ENCODE measurements at places on chromosomes 3 and 15.

DNA sequence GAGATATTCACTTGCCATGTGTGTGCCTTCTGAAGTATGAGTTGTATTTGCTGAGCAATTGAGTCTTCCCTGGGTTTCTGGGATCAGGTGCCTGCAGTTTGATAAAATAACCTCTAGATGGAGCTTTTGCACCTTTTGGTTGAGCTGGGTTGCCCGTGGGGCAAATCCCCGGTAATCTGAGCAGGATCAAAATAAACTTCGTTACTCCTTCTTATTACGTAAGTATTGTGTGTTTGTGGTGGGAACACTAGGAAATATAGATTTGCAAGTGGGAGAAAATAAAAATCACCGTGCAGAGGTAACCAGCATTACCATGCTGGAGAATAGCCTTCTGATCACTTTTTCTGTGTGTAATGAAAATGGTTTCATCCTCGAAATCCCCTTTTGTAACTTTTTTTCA is 277.4 kb upstream of the NR2E3 start:
- no peak for DNase-seq

- no peak for DNase-seq
Observed at GRCh38 chr3:111803123-111803593, 55.9 kb upstream of the PHLDB2 start.

DNA sequence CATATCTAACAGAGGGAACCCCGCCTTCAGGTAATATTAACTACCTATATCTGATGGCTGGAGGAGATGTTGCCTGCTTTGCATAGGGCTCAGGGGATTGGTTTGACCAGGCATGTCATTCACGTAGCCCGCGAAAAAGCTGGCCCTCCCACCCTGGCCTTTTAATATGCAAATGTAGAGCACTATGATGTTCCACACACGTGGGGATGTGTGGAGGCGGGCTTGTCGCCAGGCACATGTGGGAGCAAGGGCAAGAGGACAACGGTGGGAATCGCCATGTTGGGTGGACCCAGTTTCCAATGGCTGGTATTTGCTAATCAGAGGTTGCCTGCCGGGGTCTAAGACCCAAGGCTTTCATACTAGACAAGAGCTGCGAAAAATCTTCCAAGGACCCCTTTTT is 469.8 kb downstream of the ZPLD1 start:
- DNase-seq: no peak

GRCh38 chr3:168431491-168431890 is 335.8 kb upstream of the GOLIM4 start:
- DNase-seq: no peak

GRCh38 chr3:76096036-76096435 is 310.7 kb upstream of the ZNF717 start:
- DNase-seq: no peak

GRCh38 chr3:46733026-46733800 is 15.5 kb upstream of the PRSS50 start:
- DNase-seq: no peak

DNA sequence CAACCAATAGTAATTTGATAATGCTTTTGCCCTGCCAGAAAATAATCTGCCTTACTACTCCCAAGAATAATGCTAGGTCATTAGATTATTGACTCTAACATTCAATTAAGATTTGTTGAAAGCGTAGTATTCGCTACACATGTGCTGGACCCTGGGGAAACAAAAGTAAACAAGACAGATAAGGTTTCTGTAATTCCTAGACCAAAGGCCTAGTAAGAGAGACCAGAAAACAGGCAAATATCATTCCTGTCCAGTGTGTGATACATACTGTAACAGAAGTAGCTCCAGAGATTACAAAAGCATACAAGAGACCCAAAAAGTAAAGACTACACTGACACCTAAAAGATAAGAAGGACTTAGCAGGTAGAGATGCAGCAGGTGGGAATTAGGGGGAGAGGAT is 60.8 kb downstream of the PLOD2 start:
- no peak for DNase-seq
